ENCODE measurements at places on chromosomes 11 and 22. TPM values are rescaled to one million over a fixed set of nuclear protein-coding genes. Genes with fewer than 3 reads are reported as not detected.

GRCh38 chr11:6640985-6641701 is 14.5 kb downstream of the DCHS1 start:
- no peak for DNase-seq

- DNase-seq = no peak
Measured at GRCh38 chr11:81331088-81331487, 1402.6 kb downstream of the FAM181B start.

- DNase-seq = no peak
Measured at GRCh38 chr11:64566042-64566914, 24.7 kb upstream of the SLC22A12 start.

GRCh38 chr22:32177221-32177765 is 18.2 kb upstream of the C22orf42 start:
- DNase-seq = no peak

DNA sequence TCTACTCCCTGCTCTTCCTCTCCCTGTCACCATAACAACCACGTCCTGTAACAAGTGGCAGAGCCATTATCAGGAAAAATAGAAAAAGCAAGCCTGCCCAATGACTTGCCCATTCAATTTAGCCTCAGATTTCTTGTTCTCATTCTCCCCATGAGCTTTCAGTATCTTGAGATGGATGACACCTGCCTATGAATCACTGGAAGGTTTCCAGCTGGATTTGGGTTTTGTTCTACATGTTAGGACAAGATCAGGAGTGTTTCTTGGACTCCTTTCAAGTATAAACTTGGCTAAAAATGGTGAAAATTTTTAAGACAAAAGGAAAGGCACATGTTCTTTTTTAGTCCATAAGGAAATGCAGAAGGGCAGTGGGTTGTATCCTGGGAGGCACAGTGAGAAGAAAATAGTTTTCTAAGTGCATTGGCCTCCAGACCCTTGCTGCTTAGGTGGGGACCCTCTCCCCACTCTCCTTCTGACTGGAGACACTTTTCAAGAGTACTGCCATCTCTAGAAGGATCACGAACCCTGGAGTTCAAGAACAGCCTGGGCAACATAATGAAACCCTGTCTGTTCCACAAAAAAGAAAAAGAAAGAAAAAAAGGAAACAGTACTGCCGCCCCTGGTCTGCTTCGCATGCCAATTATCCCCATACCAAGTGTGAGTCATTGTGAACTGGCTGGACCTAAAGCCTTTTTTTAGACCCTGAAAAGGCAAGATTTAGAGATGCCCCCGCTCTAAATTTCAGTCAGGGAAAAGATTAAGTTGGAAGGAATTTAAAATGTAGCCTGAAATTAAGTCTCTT is 51.0 kb downstream of the MTNR1B start:
- no peak for DNase-seq

- no peak for DNase-seq
Measured at GRCh38 chr11:93585758-93586157, 42.6 kb upstream of the SMCO4 start.

GRCh38 chr22:38467904-38468442 is at the start of gene KDELR3:
KDELR3 (plus strand) TSS chr22:38468096; CDS start chr22:38468234, 138 bp downstream.
- DNase-seq = no peak

DNA sequence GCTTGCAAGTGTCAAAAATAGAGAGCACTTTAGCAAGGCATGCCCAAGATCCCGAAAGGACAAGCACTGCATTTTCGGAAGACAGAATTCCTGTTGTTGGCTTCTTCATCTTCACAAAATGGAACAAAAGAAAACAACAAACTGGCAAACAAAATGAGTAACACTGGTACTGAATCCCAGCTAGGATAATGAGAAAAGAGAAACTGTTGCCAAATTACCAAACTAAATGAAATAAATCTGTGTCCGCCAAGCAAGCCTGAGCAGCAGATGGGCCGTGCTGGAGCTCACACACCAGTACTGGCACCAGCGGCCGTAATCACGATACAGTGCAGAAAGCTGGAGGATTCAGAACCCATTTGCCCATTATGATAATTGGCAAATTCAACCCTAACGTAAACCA is 30.6 kb downstream of the TUB start:
- DNase-seq = no peak

Gene PKDREJ
- total RNA-seq = not detected

GRCh38 chr11:89355646-89356045 is 135.5 kb downstream of the NOX4 start:
- DNase-seq = no peak

DNA sequence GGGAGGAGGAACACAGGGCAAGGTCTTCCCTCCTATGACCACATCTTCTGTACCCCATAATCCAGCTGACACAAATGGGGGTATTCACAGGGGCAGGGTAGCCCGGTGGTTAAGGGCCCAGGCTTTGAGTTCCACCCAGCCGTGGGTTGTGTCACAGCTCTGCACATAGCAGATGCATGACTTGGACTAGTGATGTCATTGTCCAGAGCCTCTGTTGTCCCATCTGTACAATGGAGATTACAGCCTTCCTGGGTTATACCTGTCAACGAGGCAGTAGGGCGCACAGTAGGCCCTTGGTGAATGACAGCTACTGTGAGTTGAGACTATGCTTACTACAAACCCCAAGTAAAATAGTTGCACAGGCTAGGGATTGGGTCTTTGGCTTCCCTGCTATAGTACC is 99.3 kb upstream of the CRYBB3 start:
- no peak for DNase-seq

GRCh38 chr22:19271856-19272535 is 19.5 kb downstream of the CLTCL1 start:
- DNase-seq = peak; percentile 62

- no peak for DNase-seq
Measured at GRCh38 chr11:116896211-116896610, 58.8 kb upstream of the APOA1 start.

GRCh38 chr11:96315476-96315875 is 27.5 kb downstream of the MAML2 start:
- DNase-seq = no peak

GRCh38 chr22:47437636-47438035 is 675.2 kb downstream of the TBC1D22A start:
- DNase-seq = no peak

DNA sequence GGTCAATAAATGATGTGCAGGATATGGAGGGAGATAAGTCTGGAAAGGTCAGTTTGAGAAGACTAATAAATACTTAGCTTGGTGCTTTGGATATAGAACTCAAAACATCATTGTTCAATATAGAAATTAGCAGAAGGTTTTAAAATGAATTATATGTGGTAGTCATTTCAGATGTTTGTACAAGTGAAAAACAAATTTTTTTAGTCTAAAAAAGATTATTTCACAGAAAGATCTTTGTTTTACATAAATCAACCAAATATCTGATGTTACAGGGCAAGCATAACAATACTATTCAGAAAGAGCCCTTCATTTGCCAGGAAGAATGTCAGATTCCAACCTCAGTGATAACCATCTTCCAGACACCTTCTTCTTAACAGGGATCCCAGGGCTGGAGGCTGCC is at the start of gene OR52D1:
OR52D1 (plus strand) TSS at position 301 of the 400 bp plus-strand sequence; CDS start at position 323, 22 bp downstream.
- no peak for DNase-seq

Gene GRAMD1B
- total RNA-seq = 0.46 TPM

DNA sequence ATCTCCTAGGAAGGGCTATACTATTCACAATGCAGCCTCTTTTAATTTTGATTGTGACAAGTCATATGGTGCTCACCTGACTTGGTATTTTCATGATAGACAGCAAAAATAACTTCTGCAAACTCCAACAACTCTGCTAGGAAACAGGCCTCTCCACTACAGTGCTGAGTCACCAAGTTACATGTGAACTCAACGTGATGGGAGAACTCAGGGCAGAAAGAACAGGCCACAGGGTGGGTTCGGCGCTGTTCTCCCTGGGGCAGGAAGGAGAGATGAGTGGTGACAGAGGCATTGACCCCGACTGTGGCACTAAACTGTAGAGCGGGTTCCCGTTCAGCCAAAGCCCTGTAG is 76.6 kb upstream of the UCP3 start:
- no peak for DNase-seq

DNA sequence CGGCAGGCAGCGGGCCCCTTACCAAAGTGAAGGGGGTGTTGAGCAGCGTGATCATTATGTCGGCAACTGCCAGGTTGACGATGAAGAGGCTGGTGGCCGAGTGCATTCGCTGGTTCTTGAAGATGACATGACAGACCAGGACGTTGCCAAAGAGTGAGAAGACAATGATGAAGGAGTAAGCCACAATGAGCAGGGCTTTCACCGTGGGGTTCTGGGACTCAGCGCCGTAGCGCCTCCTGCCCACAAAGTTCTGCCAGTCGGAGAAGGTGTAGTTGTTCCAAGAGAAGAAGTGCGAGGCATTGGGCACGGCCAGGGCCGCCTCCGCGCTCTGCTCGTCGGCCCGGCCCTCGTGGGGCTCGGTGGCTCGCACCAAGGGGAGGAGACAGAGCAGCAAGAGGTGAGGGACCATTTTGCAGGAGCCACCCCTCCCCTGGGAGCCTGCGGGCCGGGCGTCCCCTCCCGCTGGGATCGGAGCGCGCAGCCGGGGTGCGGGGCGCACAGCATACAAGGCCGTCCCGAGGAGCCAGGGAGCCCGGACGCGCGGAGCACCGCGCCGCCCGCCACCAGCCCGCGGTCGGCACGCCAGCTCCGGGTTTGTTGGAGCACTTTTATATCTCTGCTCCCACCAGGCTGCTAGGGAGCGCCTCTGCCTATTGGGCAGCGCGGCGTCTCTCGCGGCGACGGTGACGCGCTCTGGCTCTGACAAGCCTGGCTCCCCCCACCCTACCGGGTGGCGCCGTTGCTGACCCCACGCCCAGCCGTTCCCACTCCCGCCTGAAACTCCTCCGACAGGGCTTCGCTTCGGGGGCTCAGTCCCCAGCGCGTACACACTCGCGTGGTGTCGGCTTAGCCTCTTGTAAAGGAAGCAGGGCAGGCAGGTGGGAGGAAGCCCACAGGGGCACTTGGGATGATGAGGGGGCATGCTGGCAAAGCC is at the start of gene GPR83:
GPR83 (minus strand) TSS at position 581 of the 934 bp plus-strand sequence; CDS start at position 409, 172 bp downstream.
- DNase-seq = no peak

- DNase-seq = no peak
Measured at GRCh38 chr11:10522276-10522675, 18.7 kb downstream of the RNF141 start.

Gene ZDHHC8
- 79.0 TPM for total RNA-seq

Gene HOATZ
- total RNA-seq = not detected

Gene DERL3
- 1.0 TPM for total RNA-seq

Gene GNG3
- total RNA-seq = not detected

- DNase-seq = no peak
Measured at GRCh38 chr11:28417601-28418323, 309.6 kb downstream of the METTL15 start.

DNA sequence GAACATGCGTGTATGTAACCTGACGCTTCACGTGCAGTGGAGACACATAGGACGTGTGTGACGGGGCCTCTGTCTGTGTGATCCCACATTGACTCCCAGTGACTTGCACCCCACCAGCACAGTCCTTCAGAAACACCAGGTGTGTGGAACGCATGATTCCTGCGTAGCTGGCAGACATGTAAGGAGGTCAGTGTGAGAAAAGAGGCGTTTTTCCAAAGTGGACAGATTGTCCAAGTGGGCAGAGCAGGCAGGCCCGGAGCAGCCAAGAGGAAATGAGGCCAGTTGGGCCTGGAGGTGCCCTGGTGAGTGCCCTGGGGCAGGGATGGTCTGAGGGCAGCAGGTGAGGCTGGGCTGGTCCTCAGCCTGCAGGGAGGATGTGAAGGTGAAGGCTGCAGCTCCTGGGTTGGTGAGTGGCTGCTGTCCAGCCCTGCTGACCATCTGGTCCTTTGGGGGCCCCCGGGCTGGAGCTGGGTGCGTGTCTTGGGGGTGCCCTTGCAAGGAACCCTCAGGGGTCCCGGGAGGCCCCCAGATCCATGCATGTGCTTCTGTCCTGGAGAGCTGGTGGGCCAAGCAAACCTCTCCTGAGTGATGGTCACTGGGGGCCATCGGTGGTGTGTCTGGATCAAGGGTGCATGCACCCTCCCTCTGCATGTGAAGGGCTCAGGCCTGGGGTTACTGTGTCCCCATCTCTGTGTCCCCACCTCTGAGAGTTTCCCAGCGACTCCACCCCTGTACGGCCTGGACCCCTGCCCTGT is 26.6 kb downstream of the SHANK3 start:
- DNase-seq = no peak

DNA sequence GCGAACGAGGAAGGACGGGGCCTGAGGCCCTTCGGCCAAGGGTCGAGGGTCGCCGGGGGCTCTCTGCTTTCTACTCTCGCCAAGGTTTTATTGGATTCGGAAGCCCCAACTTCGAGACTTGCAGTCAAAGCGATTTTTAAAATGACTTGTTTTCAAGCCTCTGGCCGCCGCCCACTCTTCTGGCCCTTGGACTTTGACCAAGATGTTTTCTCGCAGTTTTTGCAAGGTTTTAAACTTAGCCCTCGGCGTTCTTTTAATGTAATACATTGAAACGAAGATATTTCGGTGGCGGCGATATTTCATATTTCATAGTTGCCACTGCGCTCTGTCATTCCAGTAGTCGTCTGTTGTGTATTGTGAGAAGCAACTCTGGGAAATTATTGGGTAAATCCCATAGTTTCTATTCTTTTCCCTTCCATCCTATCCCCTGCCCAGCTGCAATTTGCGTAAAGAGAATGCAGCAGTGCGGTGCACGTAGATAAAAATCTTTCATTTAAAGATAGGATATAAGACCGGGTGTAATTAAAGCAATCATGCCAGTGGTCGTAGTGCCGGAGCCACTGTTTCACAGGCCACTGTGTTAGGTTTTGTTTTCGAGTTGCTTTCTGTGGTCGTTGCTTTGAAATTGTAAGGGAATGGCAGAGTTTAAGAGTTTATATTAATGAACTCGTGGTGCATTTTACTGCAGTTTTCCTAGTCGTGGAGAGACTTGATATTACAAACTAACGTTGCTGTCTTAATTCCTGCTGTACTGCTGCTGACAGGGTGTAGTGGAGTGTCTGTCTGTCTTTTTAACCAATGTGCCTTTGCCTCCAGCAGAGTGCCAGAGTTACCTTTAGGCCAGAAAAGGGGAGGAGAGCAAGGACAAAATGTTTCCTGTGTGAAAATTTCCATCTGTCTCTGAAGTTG is 702 bp downstream of the BIRC2 start:
- no peak for DNase-seq

GRCh38 chr11:83097429-83098075 is 25.9 kb upstream of the RAB30 start:
- no peak for DNase-seq

Gene PGA5
- total RNA-seq = not detected

DNA sequence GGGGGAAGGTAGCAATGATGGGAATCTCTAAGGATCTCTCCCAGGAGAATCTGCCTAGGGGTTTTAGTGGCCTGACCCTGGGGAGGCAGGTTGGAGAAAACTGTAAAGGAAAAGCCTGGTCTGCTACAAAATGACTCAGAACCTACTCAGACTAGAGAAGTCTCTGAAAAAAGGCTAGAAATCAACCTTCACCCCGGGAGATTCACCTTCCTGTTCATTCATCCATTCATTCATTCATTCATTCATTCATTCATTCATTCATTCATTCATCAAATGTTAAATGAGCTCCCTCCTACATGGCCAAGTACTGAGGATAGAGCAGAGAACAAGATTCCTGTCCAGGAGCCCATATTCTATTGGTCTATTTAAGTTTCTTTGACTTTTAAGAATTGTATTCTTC is 8.9 kb upstream of the ANKK1 start:
- no peak for DNase-seq

Gene GAB2
- 10.0 TPM for total RNA-seq

Gene OR51B2
- not detected for total RNA-seq

- no peak for DNase-seq
Measured at GRCh38 chr11:109401545-109401944, 20.4 kb upstream of the C11orf87 start.

Gene SOX6
- 0.21 TPM for total RNA-seq

Gene CCDC188
- not detected for total RNA-seq

GRCh38 chr11:21564833-21565682 is 627.8 kb upstream of the ANO5 start:
- no peak for DNase-seq

- DNase-seq = no peak
Measured at GRCh38 chr11:84497981-84498411, 1129.1 kb downstream of the DLG2 start.

- no peak for DNase-seq
Measured at GRCh38 chr11:17986007-17986710, 26.7 kb downstream of the SERGEF start.

Data from Panc1 (cell line).